ENCODE measurements at places on chromosomes 12 and 14.

- no peak for DNase-seq
Observed at GRCh38 chr14:60968099-60968498, 12.8 kb downstream of the TRMT5 start.

- no peak for DNase-seq
Observed at GRCh38 chr12:92068459-92068858, 77.2 kb downstream of the BTG1 start.

DNA sequence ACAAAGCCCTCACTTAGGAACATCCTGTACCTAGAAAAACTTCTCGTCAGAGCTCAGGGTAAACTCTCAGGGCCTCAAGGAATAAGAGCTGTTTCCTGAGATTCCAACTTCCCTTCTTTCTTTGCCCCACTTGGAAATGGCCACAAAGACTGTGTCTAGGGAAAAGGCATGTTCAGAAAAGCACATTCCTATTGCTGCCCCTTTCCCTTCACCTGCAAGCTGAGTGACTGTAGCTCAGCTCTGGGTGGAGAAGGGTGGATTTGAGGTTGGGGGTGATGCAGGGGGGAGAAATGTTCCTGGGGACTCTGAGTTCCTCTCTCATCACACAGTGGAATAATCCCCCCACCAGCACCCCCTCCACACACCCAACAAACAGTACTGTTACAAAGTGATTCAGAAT lies 6.8 kb downstream of the ENDOU start:
- DNase-seq, result no peak

GRCh38 chr14:94391281-94391975 lies 3.0 kb upstream of the SERPINA1 start:
- no peak for DNase-seq

DNA sequence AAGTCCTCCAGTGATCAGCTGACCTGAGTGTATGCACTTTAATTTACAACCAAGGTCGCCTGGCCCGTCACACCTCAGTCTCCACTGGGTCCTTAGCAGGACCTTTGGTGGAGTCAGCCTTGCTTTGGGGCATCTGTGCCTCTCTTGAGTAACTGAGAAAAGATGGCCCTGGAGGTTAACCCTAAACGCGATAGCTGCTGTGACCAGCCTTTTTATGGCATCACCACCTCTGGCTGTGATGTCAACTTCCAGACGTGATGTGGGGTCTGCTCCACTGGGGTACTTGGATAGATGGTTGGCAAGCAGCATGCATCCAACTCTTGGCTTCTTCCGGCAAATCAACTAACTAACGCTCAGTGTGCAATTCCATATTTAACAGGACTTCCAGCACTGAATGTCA lies 122.8 kb upstream of the RTL1 start:
- no peak for DNase-seq

Data from breast epithelium (tissue), 4 donors.